Gastroesophageal sphincter (tissue), 4 donors: ENCODE measurements at places on chromosomes 6 and 20.

- ATAC-seq: no peak
These were observed 17.3 kb downstream of the NCOA7 start for GRCh38 chr6:125808060-125808459.

- no peak for ATAC-seq
These were observed 23.0 kb upstream of the IER3 start for GRCh38 chr6:30767158-30767943.

DNA sequence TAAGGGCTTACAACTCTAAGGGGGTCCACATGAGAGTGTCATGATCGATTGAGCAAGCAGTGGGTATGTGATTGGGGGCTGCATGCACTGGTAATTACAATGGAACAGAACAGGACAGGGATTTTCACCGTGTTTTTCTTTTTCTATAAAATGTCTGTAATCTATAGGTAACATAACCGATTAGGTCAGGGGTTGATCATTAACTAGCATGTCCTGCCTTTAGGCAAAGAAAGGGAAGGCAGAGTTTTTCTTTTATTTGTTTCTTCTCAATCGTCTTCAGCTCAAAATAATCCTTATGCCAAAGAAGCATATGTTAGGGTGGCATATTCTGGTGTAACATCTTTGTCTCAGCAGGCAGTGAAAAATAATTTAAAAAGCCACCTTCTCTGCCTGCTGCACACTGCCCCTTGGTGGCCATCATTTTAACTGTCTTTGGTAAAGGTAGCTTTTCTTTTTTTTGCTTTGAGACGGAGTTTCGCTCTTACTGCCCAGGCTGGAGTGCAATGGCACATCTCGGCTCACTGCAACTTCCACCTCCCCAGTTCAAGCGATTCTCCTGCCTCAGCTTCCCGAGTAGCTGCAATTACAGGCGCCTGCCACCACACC is 9.7 kb upstream of the CEP43 start:
- no peak for ATAC-seq

DNA sequence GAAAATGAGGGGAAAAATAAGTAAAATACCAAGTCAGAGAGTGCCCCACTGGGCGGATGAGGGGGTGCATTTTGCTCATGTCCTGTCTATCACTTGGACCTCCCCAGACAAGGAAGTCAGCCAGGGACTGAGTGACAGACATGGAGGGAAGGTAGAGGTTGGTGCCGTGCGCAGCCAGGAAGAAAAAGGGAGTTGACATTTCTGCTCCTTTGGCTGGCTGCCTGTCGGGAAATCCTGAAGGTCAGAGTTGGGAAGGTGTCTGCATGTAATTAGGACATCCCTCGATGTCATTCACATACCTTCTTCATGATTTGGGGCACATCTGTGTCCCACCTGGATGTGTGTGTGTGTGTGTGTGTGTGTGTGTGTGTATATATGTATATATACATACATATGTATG is 8.9 kb downstream of the GUCA1A start:
- ATAC-seq: no peak

- no peak for ATAC-seq
These were observed 15.7 kb downstream of the PPARD start for GRCh38 chr6:35358086-35358485.

- ATAC-seq: peak; percentile 84
These were observed 7.9 kb downstream of the COL9A3 start for GRCh38 chr20:62824476-62825332.

DNA sequence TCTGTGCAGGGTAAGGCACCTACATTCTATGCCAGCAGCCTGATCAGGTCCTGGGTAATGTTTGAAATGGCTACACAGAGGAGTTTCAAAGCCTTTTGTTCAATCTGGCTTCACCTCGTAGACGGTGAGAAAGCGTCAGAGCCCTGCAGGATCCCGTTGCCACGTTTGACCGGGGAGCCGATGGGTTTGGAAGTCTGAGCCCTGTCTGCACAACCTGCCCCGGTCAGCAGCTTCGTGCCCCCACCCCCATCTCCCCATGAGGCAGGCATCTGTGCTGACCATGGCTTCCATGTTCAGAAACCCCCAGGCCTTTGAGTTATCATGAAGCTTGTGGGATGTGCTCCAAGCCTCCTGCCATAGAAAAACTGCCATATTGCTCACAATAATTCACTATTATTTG is 63.9 kb downstream of the PTPN1 start:
- ATAC-seq: no peak
